Stromal cell of bone marrow (primary cell): ENCODE measurements at places on chromosomes 6 and 20.

DNA sequence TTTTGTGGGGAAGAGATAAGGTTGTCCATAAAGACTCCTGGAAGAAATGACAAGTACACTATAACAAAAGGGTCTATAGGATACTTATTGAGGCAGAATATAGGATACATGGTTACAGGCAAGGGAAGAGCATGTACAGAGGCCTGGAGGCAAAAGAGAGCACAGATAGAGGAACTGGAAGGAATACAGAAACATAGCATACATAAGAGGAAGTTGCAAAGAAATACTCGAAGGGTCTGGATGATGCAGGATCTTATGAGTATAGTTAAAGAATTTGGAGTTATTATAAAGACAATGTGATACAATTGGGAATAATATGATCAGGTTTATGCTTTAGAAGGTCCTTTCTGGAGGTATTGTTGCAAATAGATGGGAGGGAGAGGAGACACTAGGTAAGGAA is 592.7 kb upstream of the POU3F2 start:
- DNase-seq = no peak

GRCh38 chr6:45436544-45437438 is 59.1 kb upstream of the SUPT3H start:
- peak; percentile 70 for DNase-seq

- peak; percentile 95 for DNase-seq
Measured at GRCh38 chr6:6730831-6731230, 142.3 kb downstream of the LY86 start.

GRCh38 chr6:17565399-17565798 is 34.7 kb upstream of the FAM8A1 start:
- DNase-seq = no peak

GRCh38 chr20:60334911-60335310 is 376.7 kb downstream of the CDH26 start:
- DNase-seq = no peak

GRCh38 chr20:14672066-14672465 is 334.7 kb upstream of the FLRT3 start:
- DNase-seq = no peak

GRCh38 chr6:166673309-166673708 is 46.3 kb upstream of the RPS6KA2 start:
- DNase-seq = no peak

- DNase-seq = no peak
Measured at GRCh38 chr6:111858347-111858746, 14.9 kb downstream of the FYN start.

DNA sequence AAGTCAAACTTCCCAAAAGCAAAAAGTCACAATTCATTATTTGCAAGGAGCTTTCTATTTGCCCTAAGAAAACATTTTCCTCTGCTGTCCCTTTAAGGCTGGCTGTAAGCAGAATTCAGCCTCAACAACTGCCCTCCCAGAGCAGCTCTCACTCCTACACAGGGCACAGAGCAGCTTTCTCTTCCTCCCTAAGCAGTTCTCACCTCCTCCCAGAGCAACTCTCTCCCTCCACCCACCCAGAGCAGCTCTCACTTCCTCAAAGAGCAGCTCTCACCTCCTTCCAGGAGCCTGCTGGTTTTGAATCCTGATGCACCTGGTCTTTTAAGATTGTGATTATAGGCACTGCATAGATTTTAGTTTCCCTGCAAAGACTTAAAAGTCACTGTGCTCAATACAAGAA is 120.6 kb upstream of the TMEM181 start:
- no peak for DNase-seq
